ENCODE measurements at places on chromosomes 6 and 20.

DNA sequence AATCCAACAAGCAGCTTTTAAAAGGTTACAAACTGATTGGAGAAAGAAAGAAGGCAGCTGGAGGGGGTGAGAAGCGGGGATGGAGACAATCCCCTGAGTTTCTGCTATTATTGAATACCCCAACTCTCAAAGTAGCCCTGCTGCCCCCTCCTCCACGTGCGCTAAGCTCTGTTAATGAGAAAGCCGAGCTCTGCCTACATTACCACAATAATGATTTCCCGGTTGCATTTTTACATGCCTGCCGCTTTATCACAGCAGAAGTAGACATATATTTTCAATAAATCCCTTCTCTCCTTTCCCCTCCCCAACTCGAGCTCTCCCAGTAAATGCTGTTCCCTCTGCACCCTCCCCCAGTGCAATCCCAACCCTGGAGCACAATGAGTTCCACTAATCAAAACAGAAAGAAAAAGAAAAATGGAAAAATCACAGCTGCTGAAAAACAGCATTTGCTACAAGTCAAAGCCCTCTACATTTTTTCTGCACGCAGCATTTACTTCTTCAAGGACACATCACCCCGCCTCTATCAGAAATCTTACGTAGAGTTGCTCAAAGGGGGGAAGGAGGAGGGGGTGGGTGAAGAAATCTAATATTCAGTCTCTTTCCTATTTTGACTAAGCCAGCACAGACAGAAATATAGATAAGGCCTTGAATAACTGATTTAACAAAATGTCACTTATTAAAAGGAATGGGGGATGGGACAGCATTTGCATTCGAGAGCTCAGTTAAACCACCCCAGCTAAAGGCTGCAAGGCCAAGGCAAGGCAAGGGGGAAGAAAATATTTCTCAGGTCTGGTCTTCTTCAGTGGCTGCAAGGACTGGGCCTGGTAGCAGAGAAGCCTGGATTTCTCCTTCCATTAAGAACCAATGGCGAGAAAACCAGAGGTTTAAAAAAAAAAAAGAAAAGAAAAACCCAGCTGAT, 10.7 kb downstream of the TRERF1 start:
- DNase-seq, result no peak

GRCh38 chr6:121730616-121731015, 295.2 kb downstream of the GJA1 start:
- DNase-seq, result no peak

DNA sequence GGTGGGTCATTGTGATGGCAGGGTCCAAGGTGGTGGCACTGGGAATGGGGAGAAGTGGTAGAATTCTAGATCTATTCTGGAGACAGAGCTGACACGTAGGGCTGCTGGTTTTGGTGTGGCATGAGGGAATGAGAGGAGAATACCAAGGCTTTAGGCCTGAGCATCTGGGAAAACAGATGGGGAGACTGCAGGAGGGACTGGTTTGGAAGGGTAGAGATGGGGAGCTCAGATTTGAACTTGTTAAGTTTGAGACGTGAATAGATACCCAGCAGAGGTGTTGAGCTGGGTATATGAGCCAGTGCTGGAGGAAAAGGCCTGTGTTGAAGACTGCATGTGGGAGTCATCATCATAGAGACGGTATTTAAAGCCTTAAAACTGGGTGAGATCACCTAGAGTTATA, 17.5 kb downstream of the TRMT6 start:
- no peak for DNase-seq

GRCh38 chr20:872855-873520, 39.5 kb downstream of the FAM110A start:
- no peak for DNase-seq

GRCh38 chr6:155014137-155014536, 19.0 kb downstream of the TIAM2 start:
- DNase-seq, result no peak

DNA sequence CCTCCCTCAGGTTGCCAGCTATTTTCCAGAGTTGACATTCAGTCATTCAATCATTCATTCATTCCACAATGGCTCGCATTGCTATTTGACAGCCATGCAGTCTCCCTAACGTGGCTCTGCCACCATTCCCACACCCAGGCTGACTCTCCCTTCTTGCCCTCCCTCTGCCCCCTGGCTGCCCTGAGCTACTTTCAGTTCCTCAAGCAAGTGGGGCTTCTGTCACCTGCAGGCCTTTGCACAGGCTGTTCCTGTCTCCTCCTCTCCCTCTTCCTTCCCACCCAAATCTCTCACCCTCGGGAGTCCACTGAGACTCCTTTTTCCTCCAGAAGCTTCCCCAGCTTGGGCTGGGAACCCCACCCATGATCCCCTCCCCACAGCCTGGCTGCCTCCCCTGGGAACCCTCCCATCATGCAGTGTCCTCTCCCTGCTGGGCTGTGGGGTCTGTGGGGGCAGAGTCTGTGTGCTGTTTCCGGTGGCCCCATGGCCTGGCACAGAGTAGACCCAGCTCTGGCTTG, 2.6 kb downstream of the PACSIN1 start:
- no peak for DNase-seq

GRCh38 chr20:19478320-19478895, 266.0 kb downstream of the SLC24A3 start:
- DNase-seq, result no peak

DNA sequence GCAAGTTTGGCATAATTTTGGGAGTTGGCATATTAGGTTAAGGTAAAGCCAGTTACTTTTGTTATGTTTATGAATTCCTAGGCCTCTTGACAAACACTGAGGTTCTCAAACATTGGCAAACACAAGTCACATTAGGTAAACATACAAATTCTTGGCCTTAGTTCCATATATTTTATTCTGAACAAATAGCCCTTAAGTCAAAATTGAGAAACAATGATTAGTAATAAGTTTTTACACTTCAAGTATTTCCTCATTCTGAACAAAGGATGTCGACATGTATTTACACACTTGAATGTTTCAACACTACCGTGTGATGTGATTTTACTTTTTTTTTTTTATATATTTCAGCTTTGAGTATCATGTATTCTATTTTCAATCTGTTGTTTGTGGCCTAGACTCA, 3.8 kb upstream of the ECHDC1 start:
- DNase-seq, result no peak

GRCh38 chr6:169251371-169251802, 2.3 kb downstream of the THBS2 start:
- DNase-seq, result no peak

DNA sequence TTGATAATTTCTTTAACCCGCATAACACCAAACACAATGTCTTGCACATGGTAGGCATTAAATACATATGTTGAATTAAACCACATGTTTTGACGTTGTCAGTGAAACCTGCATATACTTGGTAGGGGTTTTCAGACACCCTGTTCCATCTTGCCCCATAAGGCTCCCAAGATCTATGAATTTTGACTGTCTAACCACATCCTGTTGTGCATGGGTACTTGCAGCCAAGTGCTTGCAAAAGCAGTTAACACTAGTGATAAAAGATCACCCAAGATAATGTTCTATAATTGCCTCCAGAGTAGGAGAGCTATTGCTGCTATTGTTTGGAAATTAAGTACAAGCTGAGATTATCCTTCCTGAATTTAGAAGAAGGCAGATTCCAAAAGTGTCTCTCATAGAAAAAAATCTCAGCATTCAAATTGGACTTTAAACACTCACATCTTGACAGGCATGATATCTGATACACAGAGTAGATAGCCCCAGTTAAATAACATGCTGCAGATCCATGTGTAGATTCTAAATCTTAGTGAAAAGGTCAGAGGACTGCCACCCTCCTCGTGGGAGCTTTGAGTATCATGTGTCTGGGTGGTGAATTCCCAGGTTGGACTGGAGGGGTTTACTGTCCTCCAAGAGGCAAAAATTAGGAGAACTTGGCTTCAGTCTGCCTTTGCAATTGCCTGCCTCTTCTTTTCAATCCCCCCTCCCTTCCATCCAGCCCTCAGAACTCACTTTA, 25.8 kb upstream of the CCN6 start:
- no peak for DNase-seq
